Esophagus squamous epithelium (tissue), 5 donors: ENCODE measurements at places on chromosomes 6 and 20. TPM values are rescaled to one million over a fixed set of nuclear protein-coding genes. Genes with fewer than 3 reads are reported as not detected.
A peak's percentile ranks its signal among the peaks of the same experiment; 100 is the strongest.

- no peaks in the 10 kb centered on the region for H3K4me1 ChIP-seq
- no peak overlapping the region for H3K4me3 ChIP-seq
- H3K36me3 ChIP-seq = no peaks in the 10 kb centered on the region
- H3K27me3 ChIP-seq = no peaks in the 10 kb centered on the region
- DNase-seq = no peak
Observed at GRCh38 chr6:23011615-23012014, 442.2 kb downstream of the HDGFL1 start.

GRCh38 chr6:3357678-3358077, 98.9 kb downstream of the PSMG4 start:
- H3K36me3 ChIP-seq = no peaks in the 10 kb centered on the region
- H3K27me3 ChIP-seq = no peaks in the 10 kb centered on the region
- H3K4me3 ChIP-seq = no peak overlapping the region
- H3K4me1 ChIP-seq = peaks cover 27% of the 10 kb centered on the region
- DNase-seq = no peak

The TMEM239 gene
- total RNA-seq = not detected

- H3K27me3 ChIP-seq = no peaks in the 10 kb centered on the region
- H3K36me3 ChIP-seq = peaks cover 23% of the 10 kb centered on the region
- no peak overlapping the region for H3K4me3 ChIP-seq
- H3K27ac ChIP-seq = no peak overlapping the region
Observed at GRCh38 chr6:13472099-13472498, 15.3 kb downstream of the GFOD1 start.

The ZNF831 gene
- 0.68 TPM for total RNA-seq

The MYBL2 gene
- total RNA-seq = 16.3 TPM

DNA sequence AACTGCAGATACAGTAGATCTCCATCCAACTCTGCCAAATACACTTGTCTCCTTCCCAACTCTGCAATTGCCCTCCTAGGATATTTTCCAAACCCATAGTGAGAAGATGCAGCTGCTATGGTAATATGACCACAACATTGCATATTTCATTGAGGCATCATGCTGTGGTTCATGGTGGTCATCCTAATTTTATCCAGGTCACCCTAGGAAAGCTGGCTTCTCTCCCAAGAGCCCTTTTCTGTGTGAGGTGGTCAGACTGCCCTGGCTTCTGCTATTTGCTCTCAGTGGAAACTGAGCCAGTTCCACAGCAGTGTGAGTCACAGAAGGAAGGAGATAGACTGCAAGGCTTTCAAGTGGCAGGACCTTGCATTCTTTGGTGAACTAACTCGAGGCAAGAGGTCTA, 5.5 kb downstream of the OGFRL1 start:
- peaks cover 60% of the 10 kb centered on the region for H3K36me3 ChIP-seq
- no peak for DNase-seq
- H3K4me1 ChIP-seq = peaks cover 24% of the 10 kb centered on the region
- no peak overlapping the region for H3K4me3 ChIP-seq

DNA sequence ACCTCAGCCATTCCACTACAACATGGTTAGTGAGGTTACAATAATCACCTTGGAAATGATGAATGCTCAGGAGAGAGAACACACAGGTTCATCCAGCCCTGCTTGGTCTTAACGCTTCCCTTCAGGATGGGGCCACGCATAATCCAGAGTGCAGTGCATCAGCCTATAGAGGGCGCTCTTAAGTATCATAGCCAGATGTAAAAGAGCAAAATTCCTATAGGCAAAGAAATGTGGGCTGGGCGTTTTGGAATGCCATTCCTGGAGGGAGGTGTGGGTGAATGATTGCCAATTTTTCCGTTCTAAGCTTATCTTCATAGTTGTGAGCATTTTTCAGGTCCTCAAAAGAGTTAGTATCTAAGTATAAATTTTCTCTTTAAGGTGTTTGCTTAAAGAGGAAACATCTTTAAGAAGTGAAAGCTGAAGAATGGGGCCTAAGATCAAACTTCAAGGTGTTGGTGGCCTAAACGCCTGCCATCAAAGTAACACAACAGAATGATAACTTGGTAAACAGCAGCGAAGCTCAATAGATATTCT, 1.8 kb downstream of the RIPOR2 start:
- H3K27me3 ChIP-seq = no peaks in the 10 kb centered on the region
- peak overlapping the region; percentile 2 for H3K4me3 ChIP-seq
- H3K27ac ChIP-seq = no peak overlapping the region
- H3K36me3 ChIP-seq = no peaks in the 10 kb centered on the region
- DNase-seq = no peak
- no peaks in the 10 kb centered on the region for H3K4me1 ChIP-seq

DNA sequence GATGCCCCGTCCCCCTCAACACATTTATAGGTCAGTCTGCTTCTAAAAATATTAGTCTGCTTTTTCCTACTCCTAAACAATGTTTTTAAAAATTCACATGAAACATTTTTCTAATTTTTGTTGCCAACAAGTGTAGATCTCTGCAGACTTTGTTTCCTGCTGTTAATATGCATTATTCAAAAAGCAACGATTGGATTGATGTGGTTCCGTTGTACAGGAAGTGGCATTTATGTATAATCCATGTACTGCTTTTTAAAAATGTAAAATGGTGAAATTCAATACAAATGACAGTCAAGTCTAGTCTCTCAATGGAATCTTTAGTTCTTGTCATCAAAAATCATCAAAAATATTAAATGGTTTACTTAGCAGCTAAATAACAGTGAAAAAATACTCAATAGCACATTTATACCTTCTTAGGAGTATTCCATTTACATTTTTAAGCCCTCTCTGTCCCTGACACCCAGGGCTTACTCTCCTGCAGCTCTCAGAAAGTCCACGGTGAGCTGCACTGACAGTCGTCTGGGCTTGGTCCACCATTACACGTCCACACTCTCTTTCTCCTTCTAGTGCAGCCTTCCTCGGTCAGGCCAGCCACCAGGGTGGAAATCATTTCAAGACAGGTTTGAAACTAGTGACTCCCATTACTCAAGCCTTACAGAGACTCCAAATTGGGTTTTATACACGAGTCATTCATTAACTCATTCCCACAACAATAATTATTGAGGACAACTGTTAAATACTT, 211.5 kb downstream of the TMEM200A start:
- no peaks in the 10 kb centered on the region for H3K36me3 ChIP-seq
- H3K4me3 ChIP-seq = no peak overlapping the region
- no peak overlapping the region for H3K27ac ChIP-seq
- no peaks in the 10 kb centered on the region for H3K4me1 ChIP-seq

The LMBRD1 gene
- total RNA-seq = 33.2 TPM

- no peaks in the 10 kb centered on the region for H3K4me1 ChIP-seq
- no peak overlapping the region for H3K4me3 ChIP-seq
- no peak for DNase-seq
- no peak overlapping the region for H3K27ac ChIP-seq
Observed at GRCh38 chr6:143232849-143233248, 172.2 kb downstream of the AIG1 start.

DNA sequence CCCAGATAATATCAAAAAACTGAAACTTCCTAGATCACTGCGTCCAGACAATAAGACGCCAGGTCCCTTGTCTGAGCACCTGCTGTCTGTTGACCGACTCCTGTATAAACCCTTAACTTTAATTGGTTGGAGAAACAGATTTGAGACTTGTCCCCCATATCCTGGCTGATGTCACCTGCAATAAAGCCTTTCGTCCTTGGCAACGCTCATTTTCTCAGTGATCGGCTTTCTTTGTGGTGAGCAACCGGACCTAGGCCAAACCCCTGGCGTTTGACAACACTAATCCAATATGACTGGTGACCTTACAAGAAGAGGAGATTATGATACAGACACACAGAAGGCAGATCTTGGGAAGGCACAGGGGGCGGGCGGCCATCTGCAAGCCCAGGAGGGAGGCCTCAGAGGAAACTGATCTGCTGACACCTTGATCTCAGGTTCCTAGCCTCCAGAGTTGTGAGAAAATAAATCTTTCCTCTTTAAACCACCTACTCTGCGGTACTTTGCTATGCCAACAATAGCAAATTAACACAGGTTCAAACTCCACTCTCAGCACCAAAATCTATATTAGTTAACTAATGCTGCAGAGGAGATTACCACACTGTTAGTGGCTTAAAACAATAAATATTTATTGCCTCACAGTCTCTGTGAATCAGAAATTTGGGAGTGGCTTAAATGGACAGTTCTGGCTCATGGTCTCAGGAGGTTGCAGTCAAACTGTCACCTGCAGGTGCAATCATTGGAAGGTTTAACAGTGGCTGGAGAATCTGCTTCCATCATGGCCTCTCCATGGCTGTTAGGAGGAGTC, 178.7 kb downstream of the OTOR start:
- H3K4me3 ChIP-seq = no peak overlapping the region
- no peaks in the 10 kb centered on the region for H3K4me1 ChIP-seq
- no peak overlapping the region for H3K27ac ChIP-seq
- H3K36me3 ChIP-seq = no peaks in the 10 kb centered on the region

GRCh38 chr20:22924046-22924737, 110.9 kb upstream of the SSTR4 start:
- no peak overlapping the region for H3K4me3 ChIP-seq
- peaks cover 3% of the 10 kb centered on the region for H3K27me3 ChIP-seq
- no peaks in the 10 kb centered on the region for H3K4me1 ChIP-seq
- no peak for DNase-seq
- no peak overlapping the region for H3K27ac ChIP-seq

DNA sequence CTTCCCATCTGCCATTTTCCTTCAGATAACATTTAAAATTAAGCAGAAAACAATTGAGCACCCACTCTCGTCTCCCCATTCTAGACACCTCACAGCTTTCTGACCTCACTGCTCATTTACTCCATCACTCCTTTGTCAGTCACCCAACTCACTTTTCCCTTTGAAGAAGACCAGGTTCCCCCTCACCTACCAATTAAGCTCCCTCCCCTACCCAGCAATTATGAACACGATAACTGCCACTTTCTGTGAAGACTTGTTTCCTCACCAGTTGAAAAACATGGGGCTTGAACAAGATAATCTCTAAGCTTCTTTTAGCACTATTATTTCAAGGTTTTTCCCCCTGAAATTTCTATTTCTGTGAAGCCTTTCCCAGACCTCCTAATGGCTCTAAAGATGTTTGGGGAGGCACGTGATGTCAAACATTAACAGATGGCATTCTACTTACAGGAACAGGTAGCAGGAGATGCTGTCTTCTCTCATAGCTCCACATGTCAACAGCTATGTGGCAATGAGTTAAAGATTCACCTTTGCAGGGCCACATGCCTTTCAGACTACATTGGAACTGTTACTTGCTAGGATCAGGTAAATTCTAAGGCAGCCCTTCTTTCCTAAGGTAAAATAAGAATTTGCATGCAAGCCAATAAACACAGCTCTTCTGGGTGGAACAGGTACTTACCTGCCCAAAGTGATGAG, 24.8 kb upstream of the SLA2 start:
- no peak for DNase-seq
- H3K36me3 ChIP-seq = peaks cover 4% of the 10 kb centered on the region
- no peaks in the 10 kb centered on the region for H3K27me3 ChIP-seq
- no peaks in the 10 kb centered on the region for H3K4me1 ChIP-seq

The PSMA7 gene
- 328 TPM for total RNA-seq

DNA sequence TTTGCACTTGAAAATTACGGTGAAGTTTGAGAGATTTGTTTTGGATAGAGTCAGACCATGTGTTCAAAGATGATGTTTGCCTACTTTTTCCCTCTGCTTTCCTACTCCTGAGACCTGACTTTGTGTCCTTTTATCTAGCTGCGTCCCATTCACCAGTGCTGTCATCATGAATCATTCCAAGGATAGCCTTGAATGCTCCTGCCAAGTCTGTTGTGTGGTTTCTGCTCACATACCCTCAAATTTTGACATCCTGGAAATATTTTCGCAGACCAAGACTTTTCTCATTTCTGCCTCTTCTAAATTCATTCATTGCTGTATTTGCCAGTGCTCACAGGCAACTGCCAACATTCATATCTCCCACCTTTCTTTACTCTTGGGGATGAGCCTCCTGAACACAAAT, 175.9 kb upstream of the SCGN start:
- H3K4me1 ChIP-seq = no peaks in the 10 kb centered on the region
- DNase-seq = no peak
- no peaks in the 10 kb centered on the region for H3K27me3 ChIP-seq
- no peaks in the 10 kb centered on the region for H3K36me3 ChIP-seq
- no peak overlapping the region for H3K4me3 ChIP-seq
- H3K27ac ChIP-seq = no peak overlapping the region

GRCh38 chr6:36594029-36594815, at the start of gene SRSF3:
Gene SRSF3 (plus strand): TSS chr6:36594362. CDS start chr6:36596763, 2,401 bp downstream.
- DNase-seq = peak; percentile 89
- no peaks in the 10 kb centered on the region for H3K27me3 ChIP-seq
- H3K36me3 ChIP-seq = peaks cover 5% of the 10 kb centered on the region

GRCh38 chr6:37550191-37550831, 50.6 kb upstream of the CCDC167 start:
- DNase-seq = no peak
- no peaks in the 10 kb centered on the region for H3K36me3 ChIP-seq
- H3K27ac ChIP-seq = no peak overlapping the region
- H3K4me3 ChIP-seq = no peak overlapping the region

- H3K27me3 ChIP-seq = no peaks in the 10 kb centered on the region
- H3K36me3 ChIP-seq = no peaks in the 10 kb centered on the region
- no peak overlapping the region for H3K27ac ChIP-seq
- no peak overlapping the region for H3K4me3 ChIP-seq
Observed at GRCh38 chr6:159074120-159074684, 29.4 kb upstream of the TAGAP start.

DNA sequence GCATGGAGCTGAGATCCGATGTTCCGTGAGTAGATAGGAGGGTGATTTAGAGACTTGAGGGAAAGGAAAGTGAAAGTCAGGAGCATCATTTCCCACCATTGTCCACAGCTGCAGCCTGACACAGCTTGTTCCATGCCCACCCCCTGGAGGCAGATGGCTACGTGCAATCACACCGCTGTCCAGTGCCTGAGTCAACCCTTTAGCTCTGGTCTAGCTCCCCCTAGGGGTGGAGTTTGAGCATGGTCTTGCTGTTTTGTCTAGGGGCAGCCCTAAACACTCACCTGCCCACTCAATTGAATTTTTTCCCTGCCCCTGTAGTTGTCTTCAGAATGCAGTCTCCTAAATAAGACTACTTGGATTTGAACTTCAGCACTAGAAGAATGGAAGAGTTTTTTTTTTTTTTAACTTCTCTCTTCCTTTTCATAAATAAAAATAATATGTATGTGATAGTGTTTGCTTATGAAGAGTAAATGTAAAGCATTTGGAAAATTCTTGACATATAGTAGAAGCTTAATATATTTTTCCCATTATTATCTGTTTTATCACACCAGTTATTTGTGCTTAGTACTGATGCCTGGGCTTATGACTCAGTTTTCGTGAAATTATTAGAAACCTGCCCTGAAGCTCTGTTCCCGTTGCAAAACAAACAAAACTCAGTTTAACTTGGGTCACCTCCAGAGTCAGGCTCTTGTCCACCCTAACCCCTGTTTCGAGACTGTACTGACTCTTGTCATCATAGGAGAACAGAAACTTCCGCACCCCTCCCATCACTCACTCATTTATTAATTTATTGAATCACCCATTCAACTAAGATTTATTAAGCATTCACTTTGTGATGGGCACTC, 814.8 kb downstream of the MAFB start:
- H3K27ac ChIP-seq = no peak overlapping the region
- no peaks in the 10 kb centered on the region for H3K36me3 ChIP-seq
- no peaks in the 10 kb centered on the region for H3K27me3 ChIP-seq

- no peaks in the 10 kb centered on the region for H3K4me1 ChIP-seq
- no peak overlapping the region for H3K4me3 ChIP-seq
- H3K27me3 ChIP-seq = no peaks in the 10 kb centered on the region
- DNase-seq = no peak
- no peaks in the 10 kb centered on the region for H3K36me3 ChIP-seq
- H3K27ac ChIP-seq = no peak overlapping the region
Observed at GRCh38 chr6:189676-190075, 102.6 kb upstream of the DUSP22 start.
